NCI-H2081 (cell line): ENCODE measurements at places on chromosomes 16 and 17.

GRCh38 chr16:6125483-6126259 lies 1028.1 kb upstream of the EEF2KMT start:
- no peak for DNase-seq

DNA sequence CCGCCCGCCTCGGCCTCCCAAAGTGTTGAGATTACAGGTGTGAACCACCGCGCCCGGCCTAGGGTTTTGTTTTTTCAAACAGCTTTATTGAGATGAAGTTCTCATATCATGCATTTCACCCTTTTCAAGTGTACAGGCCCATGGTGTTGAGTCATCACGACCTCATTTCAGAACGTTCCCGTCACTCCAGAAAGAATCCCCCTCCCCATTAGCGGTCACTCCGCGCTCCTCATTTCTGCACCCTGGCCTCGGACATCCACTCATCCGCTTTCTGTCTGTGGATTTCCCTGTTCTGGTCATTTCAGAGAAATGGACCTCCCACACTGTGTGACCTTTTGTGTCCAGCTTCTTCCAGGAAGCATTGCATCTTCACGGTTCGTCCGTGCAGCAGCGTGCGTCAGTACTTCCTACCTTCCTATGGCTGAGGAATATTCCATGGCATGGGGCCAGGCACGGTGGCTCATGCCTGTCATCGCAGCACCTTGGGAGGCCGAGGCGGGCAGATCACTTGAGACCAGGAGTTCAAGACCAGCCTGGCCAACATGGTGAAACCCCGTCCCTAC lies 135.2 kb upstream of the GSE1 start:
- DNase-seq, result no peak

DNA sequence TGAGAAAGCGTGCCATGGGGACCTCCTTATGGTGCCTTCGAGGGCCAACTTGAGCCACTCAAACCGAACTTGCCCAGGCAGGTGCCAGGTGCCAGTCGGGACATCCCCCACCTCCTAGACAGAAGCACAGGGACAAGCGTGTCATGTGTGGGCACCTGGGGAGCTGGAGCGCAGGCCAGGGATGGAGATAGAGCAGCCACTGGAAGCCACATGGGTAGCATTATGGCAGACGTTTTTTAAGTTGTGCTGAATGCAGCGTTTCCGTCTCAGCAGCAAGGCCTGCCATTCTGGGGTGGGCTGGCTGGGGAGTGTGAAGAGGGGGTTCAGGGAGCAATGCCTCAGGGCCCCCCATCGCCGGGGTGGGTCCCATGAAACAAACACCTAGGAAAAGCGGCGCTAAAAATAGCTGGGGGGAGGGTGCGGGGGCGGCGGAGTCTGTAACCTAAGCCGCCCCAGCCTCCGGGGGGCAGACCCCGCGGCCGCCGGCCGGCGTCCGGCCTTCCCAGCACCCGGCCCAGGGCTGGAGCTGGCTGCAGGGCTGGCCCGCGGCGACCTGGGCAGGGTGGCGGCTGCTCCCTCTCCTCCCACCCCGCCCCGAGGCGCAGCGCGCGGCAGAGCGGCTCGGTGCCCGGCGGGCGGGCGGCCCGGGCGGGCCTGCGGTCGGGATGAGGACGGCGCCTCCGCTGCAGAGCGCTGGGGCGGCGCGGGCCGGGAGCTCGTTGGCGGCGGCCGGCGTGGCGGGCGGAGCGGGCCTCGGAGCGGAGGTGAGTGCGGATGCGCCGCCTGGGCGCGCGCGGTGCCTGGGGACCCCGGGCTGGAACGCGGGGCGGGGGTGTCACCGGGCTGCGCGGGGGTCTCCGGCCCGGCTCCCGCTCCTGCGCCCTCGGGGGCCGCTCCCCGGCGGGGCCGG lies at the start of gene ZNF469:
ZNF469 (plus strand) TSS at position 469 of the 910 bp plus-strand sequence. CDS start 44,512 bp downstream, outside the sequence.
- DNase-seq, result no peak

- no peak for DNase-seq
These were observed 37.1 kb upstream of the SLC25A19 start for GRCh38 chr17:75326226-75326848.

- DNase-seq, result no peak
These were observed 29.9 kb downstream of the TRAF4 start for GRCh38 chr17:28773736-28774135.

DNA sequence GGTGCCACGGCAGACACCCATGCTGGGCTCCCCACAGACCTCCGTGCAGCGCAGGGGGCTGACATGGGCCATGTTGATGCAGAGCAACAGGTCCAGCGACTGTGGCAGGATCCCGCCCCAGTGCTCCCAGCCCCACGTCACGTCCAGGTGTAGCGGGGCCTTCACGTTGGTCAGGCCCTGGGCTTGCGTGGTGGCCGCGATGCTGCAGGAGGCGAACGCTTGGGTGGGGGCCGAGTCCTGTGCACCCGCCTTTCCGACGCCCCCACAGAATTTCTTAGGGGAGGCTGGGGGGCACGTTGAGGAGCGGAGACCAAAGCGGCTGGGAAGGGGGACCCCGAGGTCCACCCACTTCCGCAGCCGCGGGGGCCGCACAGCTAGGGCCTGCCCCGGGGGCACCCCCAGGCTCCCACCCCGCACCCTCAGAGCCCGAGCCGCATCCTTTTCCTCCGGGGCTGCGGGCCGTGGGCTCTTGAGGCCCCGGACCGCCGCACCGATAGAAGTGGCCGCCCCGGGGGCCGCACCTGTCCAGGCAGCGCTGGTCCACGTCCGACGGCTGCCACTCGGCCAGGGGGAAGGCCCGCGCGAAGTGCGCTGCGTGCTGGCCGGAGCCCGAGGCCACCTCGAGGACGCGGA lies 416 bp downstream of the METTL26 start:
- DNase-seq, result no peak

DNA sequence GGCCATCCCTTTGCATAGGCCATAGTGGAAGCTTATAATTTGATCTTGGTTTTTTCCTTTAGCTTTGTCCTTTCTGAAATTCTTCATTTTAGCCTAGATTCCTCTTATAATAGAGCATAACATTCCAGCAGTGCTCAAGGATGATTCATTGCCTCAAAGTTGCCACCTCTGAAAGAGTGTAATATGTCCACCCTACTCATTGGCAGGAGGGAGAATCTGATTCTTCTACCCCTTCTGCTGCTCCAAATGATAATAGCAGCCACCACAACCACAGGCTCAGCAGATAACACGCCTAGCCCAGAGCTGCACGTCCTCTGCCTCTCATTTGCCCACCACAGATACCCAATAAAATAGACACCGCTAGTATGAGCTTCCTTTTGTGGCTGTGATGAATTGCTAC lies 337.4 kb upstream of the HSBP1 start:
- DNase-seq, result no peak

DNA sequence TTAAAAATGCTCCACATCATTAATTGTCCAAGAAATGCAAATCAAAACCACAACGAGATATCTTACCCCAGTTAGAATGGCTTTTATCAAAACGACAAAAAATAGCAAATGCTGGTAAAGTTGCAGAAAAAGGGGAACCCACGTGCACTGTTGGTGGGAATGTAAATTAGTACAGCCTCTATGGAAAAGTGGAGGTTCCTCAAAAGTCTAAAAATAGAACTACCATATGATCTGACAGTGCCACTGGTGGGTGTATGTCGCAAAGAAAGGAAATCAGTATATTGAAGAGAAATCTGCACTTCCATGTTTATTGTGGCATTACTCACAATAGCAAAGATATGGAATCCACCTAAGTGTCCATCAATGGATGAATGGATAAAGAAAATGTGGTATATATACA lies 38.2 kb upstream of the ZFHX3 start:
- DNase-seq, result no peak

- DNase-seq, result no peak
These were observed 3.4 kb downstream of the TERF2 start for GRCh38 chr16:69382421-69382820.
